ENCODE measurements at places on chromosomes 4 and X.

DNA sequence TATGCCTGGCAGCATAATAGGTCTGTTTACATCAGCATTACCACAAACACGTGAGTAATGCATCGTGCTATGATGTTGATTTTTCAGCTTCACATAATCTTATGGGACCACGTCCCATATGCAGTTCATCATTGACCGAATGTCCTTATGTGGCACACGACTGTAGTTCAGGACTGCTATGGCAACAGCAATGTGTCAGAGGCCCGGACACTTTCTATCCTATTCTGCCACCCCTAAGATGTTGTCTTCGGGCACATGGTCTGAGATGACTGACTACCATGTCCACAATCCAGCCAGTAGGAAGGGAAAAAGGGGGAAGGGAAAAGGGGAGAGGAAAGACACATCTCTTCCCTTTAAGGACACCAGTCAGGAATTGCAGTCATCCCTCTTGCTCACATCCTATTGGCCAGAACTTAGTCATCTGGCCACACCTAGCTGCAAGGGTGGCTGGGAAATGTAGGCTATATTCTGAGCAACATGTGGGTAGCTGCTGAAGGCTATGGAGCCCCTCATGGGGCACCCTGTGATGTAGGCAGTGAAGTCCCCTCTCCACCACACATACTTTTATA is 196.0 kb upstream of the RBPJ start:
- no peak for DNase-seq

DNA sequence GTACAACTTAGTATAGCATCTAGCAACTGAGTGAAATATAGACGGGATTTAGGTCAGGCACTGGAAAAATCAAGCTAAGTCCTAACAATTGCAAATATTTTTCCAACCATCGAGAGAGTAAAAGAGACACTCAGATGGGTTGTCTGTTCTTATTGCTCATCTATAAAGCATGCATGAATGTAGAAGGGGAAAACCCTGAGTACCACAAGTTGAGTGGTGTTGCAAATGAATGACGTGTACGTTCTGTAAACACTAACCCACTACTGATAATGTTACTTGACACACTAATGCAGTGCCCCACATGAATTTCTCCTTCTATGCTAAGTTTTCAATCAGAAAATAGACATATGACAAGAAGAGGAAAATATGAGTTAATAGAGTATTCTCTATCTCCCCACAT is 211.2 kb downstream of the COX18 start:
- no peak for DNase-seq

DNA sequence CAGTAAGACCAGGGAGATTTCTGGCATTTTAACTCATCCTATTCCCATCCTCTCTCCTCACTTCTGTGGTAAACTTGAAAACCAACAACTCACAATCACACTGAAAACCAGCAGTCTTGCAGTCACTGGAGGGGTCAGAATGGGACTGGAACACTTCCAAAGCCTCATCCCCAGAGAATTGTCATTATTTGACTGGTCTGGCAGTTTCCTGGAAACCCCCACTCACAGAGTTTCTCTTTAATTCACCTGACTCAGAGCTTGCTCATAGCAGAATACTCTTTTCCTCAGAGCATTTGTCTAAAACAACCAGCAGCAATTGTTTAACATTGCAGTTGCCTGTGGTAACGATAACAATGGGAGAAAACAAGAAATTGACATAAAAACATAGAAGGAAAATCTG is 7.3 kb upstream of the RAB9B start:
- no peak for DNase-seq

GRCh38 chrX:38287674-38288073 is 39.6 kb downstream of the RPGR start:
- DNase-seq = no peak

GRCh38 chr4:8079031-8079885 is 79.4 kb downstream of the ABLIM2 start:
- DNase-seq = no peak

GRCh38 chrX:104284507-104284906 is 29.8 kb upstream of the ESX1 start:
- no peak for DNase-seq

GRCh38 chrX:137999552-137999951 is 433.6 kb downstream of the ZIC3 start:
- no peak for DNase-seq

DNA sequence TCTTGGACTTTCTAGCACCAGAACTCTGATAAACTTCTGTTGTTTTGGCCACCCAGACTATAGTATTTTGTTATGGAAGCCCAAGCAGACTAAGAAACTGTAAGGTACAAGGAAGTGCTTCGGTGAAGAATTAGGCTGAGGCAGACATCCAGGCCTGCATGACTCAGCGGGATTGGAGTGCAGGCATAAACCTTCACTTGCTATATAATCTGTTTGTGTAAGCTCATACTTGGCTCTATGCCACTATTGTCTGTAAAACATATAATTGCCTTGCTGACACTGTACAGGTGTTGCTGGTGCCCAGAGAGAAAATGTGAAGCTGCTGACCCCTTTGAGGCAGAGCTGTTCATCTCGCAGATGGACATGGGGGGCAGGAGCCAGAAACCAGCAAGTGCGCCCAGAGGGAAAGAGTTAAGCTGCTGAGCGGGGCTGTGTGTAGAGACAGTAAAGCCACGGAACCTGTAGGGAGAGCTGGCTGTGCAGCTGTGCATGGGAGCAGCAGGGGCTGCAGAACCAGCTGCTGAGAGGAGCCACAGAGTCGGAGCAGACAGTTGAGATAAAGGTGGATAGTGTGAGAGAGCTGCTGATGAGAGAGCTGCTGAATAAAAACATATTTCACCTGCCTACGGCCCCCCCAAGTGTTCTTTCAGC is 96.2 kb downstream of the RBM46 start:
- no peak for DNase-seq

DNA sequence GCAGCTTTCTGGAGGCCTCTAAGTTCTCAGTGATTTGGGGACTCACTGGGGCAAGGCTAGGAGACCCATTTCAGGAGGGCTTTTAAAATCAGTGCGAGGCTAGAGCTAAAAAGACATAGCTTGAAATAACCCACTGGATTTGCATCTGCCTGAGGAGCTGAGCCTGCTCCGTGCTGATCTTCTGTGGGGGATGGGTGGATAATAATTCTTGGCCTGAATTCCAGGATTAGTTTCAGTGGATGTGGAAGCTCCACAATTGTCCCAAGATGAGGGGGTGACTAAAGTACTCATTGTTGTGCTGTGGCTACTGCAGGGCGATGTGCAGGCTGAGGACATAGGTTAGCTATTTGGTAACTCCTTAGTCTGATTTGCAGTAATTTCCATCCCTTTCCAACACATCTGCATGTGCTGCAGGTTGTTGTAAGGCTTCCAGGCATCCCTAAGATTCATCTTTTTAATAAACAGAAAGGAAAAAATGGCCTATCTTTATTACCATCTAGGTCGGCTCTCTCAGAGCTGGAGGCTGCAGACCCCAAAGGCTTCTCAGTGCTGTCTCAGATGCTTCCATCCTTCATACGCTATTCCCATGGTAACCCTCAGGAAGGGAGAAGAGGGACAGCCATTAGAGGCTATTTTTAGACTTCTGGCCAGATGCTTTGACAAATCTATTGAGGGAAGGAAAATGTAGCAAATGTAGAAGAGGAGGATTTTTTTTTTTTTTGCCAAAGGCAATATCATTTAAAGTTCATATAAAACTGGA is 63.4 kb downstream of the GRXCR1 start:
- no peak for DNase-seq

DNA sequence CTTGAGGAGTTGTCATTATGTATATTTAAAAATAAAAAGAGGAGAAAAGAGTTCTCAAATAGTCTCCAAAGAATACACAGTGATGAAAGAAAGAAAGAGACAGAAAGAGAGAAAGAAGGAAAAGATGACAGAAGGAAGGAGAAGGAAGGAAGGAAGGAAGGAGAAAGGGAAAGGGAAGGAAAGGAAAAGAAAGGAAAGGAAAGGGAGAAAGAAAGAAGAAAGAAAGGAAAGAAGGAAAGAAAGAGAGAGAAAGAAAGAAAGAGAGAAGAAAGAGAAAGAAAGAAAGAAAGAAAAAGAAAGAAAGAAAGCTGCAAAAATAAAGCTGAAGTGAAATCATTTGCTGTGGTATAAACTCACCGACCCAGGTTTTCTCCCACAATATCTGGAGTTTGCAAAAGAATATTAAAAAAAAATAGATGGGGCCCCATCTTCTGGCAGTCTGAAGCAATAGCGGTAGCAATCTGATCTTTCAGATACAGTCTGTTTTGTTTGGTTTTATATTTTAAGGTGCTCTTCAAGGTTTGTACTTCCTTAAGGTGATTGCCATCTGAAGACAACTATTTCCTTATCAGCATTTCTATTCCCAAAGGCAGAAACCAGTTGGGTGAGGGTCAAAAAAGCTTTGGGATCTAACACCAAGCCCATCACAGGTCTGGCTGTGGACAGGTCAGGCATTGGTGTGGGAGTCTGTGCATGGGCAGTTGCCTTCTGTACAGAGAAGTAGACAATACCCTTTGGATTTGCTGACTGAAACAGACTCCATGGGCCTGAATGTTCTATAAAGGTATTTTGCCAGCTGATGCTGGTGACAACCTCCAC is 160.4 kb downstream of the CPEB2 start:
- DNase-seq = no peak

- DNase-seq = no peak
These were observed 13.0 kb downstream of the RAB9B start for GRCh38 chrX:103818842-103819619.

DNA sequence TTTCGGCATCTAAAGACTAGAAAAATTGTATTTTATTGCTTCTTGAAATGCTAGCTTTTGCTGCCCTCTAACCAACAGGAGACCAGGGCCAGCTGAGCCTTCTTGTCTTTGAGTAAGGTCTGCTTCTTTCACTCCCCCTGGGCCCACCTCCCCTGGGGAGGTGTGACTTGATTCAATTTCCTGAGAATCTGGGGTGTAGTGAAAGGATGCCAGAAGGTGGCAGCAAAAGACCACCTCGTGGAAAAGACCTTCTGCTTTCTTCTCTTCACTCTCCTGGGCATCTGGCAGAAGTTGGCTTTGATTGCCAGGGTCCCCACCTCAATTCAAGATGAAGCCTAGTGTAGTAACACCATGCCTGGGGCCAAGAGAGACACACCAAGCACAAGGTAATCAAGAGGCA is 96.5 kb upstream of the MAOA start:
- DNase-seq = no peak

GRCh38 chr4:120865985-120866384 is 56.5 kb downstream of the PRDM5 start:
- no peak for DNase-seq

DNA sequence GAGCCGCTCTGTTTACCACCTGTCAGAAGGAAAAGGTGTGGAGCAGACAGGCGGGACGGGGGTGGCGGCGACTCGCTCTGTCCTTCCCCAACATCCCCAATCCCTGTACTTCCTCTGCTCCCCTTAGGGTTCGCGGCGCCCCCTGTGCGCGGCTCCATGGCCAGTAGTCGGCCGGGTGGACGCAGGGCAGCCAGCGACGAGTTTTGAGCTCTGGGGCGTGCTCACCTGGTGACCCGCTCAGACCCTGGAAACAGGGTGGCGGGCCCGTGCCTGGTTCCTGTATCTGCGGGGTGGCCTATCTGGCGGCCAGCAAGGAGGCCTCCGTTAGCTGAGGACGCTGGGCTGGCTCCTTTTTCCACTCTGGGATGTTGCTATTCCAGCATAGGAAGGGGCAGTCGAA is 5.4 kb upstream of the MAGIX start:
- no peak for DNase-seq

DNA sequence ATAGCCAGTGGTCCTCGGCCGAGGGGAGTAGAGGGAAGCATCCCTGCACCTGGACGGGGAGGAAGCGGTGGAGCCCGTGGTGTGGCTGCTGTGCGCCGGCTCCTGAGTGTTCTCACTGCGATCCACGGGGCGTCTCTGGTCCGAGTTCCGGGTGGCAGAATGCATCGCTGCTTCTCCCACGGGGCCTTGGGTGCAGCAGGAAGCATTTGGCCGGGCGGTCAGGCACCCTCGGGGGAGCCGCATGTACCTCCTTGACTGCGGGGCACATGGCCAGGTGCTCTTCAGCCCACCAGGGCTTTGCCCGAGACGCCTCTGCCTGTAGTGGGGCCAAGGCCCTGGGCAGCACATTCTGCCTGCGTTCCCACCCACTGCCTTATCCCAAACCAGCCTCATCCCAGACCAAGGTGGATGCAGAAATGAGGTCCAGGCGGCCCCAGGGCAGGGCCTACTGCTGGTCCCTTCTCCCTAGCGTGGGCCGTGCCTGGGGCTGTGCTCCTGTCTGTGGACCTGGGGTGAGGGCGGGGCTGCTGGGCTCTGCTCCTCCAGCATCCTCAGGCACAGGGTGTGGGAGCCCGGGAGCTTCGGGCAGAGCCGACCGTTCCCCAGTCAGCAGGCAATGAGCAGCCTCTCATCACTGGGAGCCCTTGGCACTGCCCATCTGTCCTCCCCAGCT is 27.5 kb downstream of the NKX1-1 start:
- no peak for DNase-seq

DNA sequence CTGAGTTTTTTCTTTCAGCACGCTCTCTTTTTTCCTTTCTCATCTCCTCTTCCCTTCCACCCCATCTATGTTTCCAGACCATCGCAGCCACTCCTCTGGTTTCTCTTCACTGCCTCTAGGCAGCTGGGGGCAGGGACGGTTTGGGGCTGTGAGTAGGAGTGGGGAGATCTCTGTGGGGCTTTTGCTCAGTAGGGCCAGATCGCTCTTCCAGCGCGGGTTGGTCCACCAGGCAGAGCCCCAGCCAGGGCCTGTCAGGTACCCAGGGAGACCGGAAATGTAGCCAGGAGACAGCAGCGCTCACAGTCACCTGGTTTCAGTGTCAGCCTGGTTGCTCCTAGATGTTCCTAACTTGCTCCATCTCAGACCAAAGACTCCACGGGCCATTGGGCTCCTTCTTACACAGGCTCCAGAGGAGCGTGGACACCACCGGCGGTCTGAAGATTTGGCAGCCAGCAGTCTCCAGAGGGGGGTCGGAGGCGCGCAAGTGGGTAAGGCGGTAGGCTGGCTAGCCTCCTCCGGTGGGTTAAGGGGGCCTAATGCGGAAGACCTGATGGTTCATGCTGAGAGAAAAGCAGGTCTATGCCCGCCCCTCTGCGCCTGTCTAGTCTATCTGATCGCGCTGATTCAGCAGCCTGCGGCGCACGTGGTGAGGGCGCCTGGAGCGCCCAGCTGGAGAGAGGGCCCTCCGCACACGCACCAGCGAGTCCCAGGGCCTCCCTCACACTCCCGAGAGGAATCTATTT is 1.8 kb downstream of the FGF5 start:
- no peak for DNase-seq

DNA sequence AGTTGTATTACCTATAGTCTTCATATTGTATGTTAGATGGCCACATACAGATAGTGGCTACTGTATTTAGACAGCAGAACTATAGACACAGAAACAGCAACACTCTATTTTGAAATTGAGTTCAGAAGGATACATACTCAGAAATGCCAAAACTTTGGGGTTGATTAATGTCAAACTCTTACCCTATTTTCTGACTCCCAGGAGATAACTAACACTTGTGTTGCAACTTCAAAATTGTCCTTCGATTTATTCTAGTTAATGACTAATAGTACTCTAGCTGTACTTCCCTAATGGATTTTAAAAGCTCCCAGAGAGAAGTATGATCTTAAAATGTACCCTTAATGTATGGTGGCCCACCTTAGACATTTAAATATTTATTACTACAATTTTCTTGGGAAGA is 229.9 kb upstream of the UGT8 start:
- no peak for DNase-seq

Data from effector memory CD4-positive, alpha-beta T cell (primary cell).